ENCODE measurements at places on chromosomes 6 and 20.

- no peak for DNase-seq
Measured at GRCh38 chr20:50415021-50415515, 95.1 kb upstream of the PTPN1 start.

DNA sequence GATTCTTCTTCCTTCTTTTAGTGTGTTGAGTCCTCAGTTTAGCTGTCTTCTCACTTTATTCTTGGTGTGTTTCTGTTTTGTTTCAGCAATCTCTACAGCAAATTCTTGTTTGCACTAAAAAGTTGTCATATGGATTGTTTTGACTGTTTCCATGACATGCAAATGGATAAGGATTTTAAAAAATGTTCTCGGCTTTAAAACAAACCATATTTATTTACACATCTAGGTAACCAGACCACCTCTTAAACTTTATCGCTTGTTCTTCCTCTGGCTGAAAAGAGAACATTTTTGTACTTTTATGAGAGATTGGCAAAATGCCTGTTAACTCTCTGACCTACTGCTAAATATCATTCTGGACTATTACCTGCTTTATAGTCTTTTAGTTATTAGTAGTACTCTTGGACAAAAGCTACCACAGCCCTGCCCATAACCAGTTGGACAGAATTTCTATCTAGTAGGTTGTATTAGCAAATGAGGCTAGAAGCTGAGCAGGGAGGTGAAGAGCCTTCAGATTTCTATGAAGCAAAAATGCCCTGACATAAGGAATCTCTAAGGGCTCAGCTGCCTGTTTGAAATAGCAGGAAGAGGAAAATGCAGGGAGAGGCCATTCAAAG is 268.3 kb downstream of the CD109 start:
- DNase-seq: no peak

GRCh38 chr6:8857160-8857559 is 421.8 kb upstream of the SLC35B3 start:
- DNase-seq: no peak

GRCh38 chr20:32526541-32526940 is 58.6 kb downstream of the NOL4L start:
- no peak for DNase-seq
